ENCODE measurements at places on chromosomes 5 and 9. TPM values are rescaled to one million over a fixed set of nuclear protein-coding genes. Genes with fewer than 3 reads are reported as not detected.

C5orf58 gene
- total RNA-seq, result not detected

JAKMIP2 gene
- 0.62 TPM for total RNA-seq

PCDHA2 gene
- not detected for total RNA-seq

HK3 gene
- 11.5 TPM for total RNA-seq

ZFYVE16 gene
- total RNA-seq, result 27.2 TPM

MARCHF11 gene
- not detected for total RNA-seq

ISL1 gene
- total RNA-seq, result not detected

MCTP1 gene
- 14.7 TPM for total RNA-seq

ABITRAM gene
- 10.7 TPM for total RNA-seq

PARP8 gene
- total RNA-seq, result 40.8 TPM

NIPSNAP3A gene
- 42.0 TPM for total RNA-seq

BHMT gene
- total RNA-seq, result not detected

IL3 gene
- total RNA-seq, result not detected

SUSD3 gene
- 1.5 TPM for total RNA-seq

LCN12 gene
- total RNA-seq, result not detected

DAPK1 gene
- total RNA-seq, result 61.3 TPM

IFNA13 gene
- not detected for total RNA-seq

ST6GALNAC6 gene
- 130 TPM for total RNA-seq

CTNND2 gene
- 3.1 TPM for total RNA-seq

TNFSF15 gene
- 0.16 TPM for total RNA-seq

SPINK1 gene
- total RNA-seq, result not detected

TMC1 gene
- total RNA-seq, result not detected

TSSK1B gene
- 0.93 TPM for total RNA-seq

BRD3OS gene
- total RNA-seq, result 23.8 TPM

ANKRD18A gene
- not detected for total RNA-seq

SPATA31E1 gene
- total RNA-seq, result not detected

SPATA6L gene
- total RNA-seq, result 0.94 TPM

INSL4 gene
- not detected for total RNA-seq

PLPP6 gene
- total RNA-seq, result 5.3 TPM

AGGF1 gene
- total RNA-seq, result 19.1 TPM

PCDHGA11 gene
- total RNA-seq, result 12.3 TPM

LVRN gene
- 4.2 TPM for total RNA-seq

ENTPD8 gene
- not detected for total RNA-seq

TICAM2 gene
- 4.7 TPM for total RNA-seq

WNT8A gene
- total RNA-seq, result not detected

PCDHGB7 gene
- total RNA-seq, result 12.3 TPM

HSPB3 gene
- total RNA-seq, result 6.1 TPM

RECK gene
- total RNA-seq, result 12.6 TPM

SPAG8 gene
- 0.81 TPM for total RNA-seq

PCDHA12 gene
- 1.2 TPM for total RNA-seq

PCDHGA1 gene
- 1.3 TPM for total RNA-seq

TLN1 gene
- total RNA-seq, result 1,039 TPM

IL9 gene
- not detected for total RNA-seq

CKMT2 gene
- 10.2 TPM for total RNA-seq

UBE2D2 gene
- 90.1 TPM for total RNA-seq

C5orf52 gene
- total RNA-seq, result not detected

PCDHB6 gene
- 1.0 TPM for total RNA-seq

C9 gene
- total RNA-seq, result not detected

ORM2 gene
- not detected for total RNA-seq

ZDHHC11B gene
- total RNA-seq, result 9.5 TPM

ZNF608 gene
- total RNA-seq, result 41.4 TPM

F12 gene
- not detected for total RNA-seq

PAXX gene
- total RNA-seq, result 42.6 TPM

IFNK gene
- not detected for total RNA-seq

IRX2 gene
- total RNA-seq, result 0.81 TPM

PDE6A gene
- total RNA-seq, result 0.05 TPM
